ENCODE measurements at places on chromosomes 5 and 9. TPM values are rescaled to one million over a fixed set of nuclear protein-coding genes. Genes with fewer than 3 reads are reported as not detected.

GRCh38 chr5:35881758-35882157 is 25.1 kb downstream of the IL7R start:
- DNase-seq, result no peak

DNA sequence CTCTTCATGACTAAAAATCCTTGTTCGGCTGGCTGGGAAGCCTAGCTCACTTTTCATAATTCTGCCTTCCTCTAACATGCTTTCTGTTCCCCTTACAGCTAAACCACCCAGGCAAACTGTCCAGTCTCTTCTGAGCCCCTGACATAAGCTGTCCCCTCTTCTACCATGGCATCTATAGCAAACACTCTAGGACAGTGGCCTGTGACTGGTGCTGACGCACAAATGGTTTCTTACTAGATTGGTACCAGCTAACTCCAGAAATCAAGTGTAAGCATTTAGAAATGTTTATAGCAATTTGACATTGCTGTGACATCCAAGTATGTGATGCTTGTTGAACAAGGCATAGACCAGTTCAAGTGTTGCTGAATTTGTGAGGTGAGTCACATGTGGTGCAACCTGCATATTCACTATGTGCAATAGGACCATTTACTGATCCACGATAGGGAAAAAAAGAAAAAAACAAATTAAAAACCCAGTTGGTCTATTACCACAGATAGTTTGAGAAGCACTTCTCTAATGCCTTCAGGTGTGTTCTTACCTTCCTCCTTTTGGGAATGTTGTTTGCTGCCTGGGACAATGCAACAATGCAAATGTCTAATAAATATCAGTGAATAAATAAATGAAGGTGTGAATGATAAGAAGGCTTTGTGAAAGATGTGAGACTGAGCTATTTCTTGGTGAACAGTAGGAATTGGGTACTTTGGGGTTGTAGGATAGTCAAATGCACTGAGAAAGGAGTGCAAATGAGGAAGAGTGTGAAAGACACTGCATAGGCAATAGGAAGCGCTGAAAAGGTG is 22.4 kb downstream of the ELOVL7 start:
- no peak for DNase-seq

DNA sequence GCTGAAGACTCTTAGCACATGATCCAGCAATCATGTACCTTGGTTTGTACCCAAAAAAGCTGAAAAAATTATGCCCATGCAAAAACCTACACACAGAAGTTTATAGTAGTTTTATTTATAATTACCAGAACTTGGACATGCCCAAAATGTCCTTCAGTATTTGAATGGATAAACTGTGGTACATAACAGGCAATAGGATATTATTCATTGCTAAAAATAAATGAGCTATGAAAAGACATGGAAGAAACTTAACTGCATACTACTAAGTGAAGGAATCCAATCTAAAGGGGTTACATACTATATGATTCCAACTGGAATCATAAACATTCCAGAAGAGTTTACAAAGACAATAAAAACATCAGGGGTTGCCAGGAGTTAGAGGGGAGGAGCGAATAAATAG is 25.6 kb downstream of the FBXL17 start:
- DNase-seq, result no peak

DNA sequence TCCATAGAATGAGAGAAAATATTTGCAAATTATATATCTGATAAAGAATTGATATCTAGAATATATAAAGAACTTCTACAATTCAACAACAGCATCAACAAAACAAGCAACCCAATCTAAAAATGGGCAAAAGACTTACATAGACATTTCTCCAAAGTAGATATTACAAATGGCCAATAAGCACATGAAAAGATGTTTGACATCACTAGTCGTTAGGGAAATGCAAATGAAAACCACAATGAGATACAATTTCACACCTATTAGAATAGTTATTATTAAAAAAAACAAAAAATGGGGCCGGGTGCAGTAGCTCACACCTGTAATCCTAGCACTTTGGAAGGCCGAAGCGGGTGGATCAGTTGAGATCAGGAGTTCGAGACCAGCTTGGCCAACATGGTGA is 24.4 kb downstream of the CATSPER3 start:
- DNase-seq, result no peak

DNA sequence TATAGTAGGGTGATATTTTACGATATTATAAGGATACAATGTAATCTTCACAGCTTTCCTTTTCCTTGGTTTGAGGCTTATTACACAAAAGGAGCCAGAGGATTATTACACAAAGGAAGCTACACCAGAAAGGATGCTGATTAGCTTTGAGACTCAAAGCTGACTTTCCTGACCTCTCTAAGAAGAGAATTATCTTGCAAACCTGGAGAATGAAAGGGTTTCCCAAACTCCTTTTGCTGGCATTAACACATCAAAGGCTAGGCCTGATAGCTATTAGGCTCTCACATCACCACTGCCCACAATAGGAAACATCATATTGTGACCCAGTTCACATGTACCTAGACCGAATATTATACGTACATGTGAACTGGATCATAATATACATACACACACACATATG is 34.2 kb upstream of the CHD1 start:
- DNase-seq, result no peak

GRCh38 chr5:43514471-43514815 is 505 bp downstream of the C5orf34 start:
- DNase-seq, result no peak

The KCNV2 gene
- total RNA-seq, result not detected

Measured in mucosa of descending colon (tissue), 3 donors.